ENCODE measurements at places on chromosomes 6 and 20. TPM values are rescaled to one million over a fixed set of nuclear protein-coding genes. Genes with fewer than 3 reads are reported as not detected.

GRCh38 chr6:31158863-31159855 is 770 bp downstream of the TCF19 start:
- DNase-seq: no peak

DNA sequence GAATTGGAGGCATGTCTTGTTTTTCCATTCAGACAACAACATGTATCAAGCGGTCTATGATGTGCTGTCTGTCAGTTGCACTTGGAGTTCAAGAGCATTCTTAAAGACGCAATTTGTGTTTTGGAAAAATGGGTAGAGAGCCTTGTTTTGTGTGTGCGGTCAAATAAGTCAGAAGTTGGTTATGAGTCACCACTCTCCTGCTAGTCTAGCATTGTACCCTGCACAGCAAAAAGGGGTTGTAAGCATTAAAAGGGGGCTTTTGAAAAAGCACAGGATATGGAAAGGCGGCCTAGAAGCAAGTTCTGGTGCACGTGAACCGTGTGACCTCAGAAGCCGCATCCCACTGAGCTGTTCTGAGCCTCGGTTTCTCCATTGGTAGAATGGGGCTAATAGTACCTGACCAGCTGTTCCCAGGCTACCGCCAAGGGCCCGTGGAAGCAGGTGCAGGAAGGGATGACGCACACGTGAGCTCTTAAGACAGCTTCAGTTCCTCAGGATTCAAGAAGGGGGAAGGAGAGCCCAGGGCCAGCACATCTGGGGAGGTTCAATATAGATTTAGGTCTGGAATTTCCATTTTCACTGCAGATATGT is 61.6 kb upstream of the SNX9 start:
- no peak for DNase-seq

GRCh38 chr6:143270026-143270425 is 180.5 kb downstream of the ADAT2 start:
- DNase-seq: no peak

- no peak for DNase-seq
Measured at GRCh38 chr20:53926428-53927028, 143.9 kb downstream of the BCAS1 start.

WFDC6 gene
- not detected for polyA plus RNA-seq

DNA sequence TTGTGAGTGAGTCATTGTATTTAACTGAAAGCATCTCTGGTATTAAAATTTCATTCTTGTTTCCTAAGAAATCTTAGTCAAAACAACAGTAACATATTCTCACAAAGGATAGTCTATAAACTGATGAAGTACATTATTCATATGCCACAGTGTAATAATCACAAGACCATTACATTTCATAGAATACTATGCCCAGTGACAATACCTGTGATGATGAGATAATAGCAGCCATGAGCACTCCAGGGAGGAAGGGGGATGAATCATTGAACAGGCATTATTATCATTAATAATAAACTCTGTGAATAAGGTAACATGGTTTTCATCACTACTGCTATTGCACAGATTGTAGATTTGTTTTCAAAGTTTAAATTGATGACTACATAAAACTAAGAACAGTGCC is 667.9 kb downstream of the EPM2A start:
- no peak for DNase-seq

DNA sequence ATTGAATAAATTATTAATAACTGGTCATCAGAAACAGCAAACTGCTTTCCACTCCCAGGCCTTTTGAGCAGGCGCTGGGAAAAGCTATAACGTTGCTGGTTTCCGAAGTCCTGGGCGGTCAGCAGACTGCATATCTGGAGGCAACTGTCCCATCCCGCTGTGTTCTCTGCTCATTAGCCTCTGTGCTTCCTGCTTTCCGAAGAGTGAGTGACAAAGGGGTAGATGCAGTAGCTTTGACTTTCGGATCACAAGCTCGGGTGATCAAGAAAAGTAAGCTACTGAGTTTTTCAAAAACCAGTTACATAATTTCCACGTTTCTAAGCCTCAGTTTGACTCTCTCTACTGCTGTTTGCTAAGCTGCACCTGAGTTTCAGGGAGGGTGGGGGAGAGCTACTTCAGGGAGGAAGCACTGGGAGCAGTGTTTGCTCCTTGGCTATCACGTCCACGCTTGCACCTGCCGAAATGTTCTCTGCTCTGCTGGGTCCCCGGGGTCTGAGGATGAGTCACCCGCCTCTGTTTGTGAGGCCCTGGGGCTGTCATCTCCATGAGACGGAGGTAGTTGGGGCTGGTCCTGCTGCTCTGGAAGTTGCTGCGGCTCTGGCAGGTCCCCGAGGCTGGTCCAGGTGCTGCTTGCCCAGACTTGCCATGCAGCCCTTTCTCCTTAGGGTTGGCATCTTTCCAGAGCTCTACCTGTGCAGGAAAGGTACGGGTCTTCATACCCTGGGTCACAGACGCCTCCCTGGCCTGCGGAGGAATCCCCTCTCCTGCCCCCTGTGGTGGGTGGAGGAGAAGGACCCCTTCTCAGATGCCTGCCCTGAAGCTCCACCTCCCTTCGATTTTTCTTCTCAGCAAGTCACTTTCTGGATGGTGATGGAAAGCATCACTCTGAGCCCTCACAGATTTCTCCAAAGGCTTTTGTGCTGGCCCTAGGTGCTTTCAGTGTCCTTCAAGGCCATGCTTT is 220.0 kb downstream of the QKI start:
- no peak for DNase-seq

GRCh38 chr6:87670707-87671106 is 31.3 kb downstream of the AKIRIN2 start:
- DNase-seq: no peak

GRCh38 chr6:44548319-44548718 is 160.8 kb downstream of the CDC5L start:
- DNase-seq: no peak

GRCh38 chr6:35495258-35496035 is 1.4 kb downstream of the TEAD3 start:
- no peak for DNase-seq

GRCh38 chr6:44696099-44696498 is 308.6 kb downstream of the CDC5L start:
- no peak for DNase-seq

TRIM15 gene
- not detected for polyA plus RNA-seq

DNA sequence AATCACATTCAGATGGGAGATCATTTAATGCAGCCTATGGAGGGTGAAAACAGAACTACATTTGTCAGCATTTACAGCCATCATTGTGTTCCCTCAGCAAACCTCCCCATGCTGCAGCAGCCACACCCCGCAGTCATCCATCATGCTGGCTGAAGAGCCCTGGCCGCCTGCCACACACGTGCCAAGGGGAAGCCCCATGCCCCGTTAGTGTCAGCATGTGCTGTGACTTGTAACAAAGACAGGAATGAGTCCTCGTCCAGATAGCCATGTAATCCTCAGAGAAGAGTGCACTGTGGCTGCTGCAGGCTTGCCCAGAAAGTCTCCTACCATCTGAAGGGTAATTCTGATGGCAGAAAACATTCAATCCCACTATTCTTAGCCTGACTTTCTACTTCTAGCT is 1097.8 kb downstream of the KIF16B start:
- DNase-seq: no peak

DNA sequence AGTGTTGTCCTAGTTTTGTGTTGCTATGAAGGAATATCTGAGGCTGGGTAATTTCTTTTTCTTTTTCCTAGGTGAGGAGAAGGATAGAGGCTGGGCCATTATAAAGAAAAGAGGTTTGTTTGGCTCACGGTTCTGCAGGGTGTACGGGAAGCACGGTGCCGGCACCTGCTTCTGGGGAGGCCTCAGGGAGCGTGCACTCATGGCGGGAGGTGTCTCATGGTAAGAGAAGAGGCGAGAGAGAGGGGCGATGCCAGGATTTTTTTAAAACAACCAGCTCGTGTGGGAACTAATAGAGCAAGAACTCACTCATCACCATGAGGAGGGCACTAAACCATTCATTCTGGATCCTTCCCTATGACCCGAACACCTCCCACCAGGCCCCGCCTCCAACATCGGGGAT is 14.2 kb upstream of the NPBWR2 start:
- no peak for DNase-seq

DNA sequence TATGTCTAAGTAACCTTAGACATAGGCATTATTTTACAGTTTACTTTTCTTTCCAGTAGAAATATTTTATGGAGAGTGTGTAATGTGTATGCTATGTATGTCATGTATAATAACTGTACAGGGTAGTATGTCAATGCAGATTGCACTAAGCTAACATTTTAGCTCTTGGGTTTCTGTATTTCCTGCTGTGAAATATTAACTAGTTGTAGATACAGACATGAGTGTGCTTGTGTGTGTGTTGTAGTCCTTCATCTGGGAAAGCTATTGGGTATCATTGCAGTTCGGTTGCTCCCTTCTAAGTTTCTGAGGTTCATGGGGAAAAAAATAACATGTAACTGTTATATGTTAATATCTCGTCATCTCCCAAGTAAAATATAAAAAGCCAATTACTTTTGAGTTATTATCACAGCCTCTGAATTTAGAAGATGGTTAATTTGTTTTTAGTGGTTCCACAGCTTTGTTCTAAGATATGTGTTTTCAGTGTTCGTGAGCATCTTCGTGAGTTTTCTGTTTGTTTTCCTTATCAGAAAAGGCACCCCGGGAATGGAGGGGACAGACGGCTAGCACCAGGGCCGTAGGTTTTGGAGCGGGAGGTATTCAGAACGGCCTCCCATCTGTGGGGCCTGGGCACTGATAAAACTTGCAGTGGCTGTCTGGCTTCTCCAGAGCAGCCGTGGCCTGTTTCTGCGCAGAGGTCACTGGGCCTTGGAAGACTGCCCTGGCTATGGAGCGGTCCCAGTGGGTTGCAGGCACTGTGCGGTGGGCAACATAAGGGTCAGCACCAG is 215.0 kb downstream of the ARID1B start:
- DNase-seq: no peak

- no peak for DNase-seq
Measured at GRCh38 chr20:17661121-17661744, 20.8 kb downstream of the RRBP1 start.

DNA sequence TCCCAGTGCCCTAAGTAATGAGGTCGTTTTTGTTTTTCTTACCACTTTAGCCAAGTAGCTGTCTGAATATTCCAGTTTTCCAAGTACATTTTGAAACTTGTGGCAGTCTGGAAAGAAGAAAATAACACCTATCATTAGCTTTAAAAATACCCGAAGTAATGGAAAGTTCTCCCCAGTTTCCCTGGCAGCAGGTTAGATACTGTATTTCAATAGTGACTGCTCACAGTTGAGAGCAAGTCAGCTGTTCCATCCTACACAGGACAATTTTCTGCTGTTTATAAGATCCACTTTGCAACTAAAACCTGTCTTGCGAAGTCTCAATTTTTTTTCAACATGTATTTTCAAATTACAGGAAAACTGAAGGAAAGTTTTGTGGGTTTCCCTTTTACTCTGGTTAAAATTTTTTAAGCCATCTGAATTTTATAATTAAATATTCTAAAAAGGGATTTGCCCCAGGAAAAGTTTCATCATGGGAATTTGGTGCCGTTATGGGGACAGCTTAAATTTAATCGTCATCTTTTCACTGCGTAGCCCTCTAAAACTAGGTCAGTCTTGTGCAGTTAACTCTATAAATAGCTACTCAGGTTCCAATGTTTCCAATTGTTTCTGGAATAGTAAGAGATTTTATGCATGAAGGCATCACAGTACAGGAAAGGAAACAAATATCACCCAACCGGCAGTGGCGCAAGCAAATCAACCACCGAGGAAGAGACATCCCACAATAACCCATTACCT is 96.9 kb downstream of the MBOAT1 start:
- peak; percentile 50 for DNase-seq

DNA sequence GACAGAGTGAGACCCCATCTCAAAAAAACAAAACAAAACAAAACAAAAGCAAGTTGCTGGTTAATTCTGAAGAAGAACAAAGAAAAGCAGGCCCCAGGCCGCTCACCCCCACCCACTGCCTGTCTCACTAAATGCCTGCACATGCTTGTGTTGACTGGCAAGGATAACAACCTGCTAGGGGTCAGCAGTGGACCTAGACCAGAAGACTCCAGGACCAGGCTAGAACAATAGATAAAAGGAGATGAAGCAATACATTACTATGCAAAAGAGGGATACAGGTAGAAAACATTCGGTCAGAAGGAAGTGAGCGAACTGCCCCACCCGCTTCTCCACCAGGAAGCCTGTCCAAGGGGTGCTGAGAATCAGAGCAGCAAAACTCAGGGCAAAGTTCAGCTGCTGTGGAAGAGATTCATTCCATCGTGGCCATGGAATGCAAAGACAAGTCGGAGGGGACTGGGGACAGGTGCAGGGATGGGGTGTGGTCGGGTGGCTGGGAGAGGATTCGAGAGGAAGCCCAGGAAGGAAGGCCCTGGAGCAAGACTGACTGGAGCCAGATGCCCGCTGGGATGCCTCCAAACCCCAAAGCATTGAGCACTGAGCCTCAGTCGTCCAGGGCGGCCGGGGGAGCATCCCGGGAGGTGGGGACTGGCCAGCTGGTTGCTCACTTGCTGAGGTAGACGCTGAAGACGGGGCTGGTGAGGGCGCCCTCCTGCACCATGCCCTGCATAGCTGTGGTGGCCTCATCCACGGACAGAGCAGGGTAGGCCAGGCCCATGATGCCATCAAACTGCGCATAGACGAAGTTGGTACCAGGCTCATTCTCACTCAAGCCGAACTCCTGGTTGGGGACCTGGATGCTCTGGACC is 5.3 kb downstream of the PGC start:
- DNase-seq: no peak

GRCh38 chr6:147503587-147503986 is 4.9 kb upstream of the SAMD5 start:
- no peak for DNase-seq

- no peak for DNase-seq
Measured at GRCh38 chr20:62651285-62652021, 9.2 kb downstream of the SLCO4A1 start.

- no peak for DNase-seq
Measured at GRCh38 chr6:37618916-37619590, 78.6 kb downstream of the MDGA1 start.

- DNase-seq: no peak
Measured at GRCh38 chr6:10398446-10399218, 16.2 kb downstream of the TFAP2A start.

DNA sequence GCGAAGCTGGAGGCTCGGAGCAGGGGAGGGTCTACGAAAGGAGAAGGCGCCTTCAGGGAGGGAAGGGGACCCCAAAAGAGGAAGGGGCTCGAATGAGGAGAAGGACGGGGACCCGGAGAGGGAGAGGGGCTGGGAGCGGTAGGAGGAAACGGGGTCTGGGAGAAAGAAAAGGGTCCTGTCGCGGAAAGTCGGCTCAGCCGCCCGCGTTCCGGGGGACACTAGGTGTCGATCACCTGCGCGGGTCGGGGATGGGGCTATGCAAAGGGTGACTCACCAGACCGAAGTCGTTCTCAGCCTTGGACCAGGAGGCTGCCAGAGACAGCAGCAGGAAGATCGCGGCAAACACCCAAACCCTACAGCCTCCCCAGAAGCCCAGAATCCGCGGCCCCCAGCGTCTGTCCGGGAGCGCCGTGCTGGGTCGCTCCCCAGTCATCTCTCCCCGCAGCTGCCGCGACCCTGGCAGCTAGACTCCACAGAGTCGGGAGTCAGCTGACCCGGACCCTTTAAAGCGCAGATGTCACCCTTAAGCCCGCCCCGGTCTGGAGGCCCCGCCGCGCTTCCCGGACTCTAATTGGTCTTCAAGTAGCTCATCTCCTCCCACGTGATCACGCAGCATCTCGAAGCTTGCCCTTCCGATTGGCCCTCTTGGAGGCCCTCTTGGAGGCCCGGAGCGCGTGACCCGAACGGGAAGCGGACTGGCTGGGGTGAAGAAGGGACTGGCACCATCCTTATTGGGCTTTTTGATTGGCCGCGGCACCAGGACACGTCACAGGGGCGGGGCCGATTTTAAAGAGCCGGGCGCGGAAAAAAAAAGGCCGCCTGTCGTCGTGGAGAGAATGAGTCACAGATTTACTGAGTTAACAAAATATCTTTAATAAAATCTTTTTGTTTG is at the start of gene NEU1:
Gene NEU1, minus strand, starts transcription at position 478 of the 892 bp plus-strand sequence. Its CDS starts 45 bp downstream, at position 433.
- peak; percentile 100 for DNase-seq

NKAIN4 gene
- 53.5 TPM for polyA plus RNA-seq

ZSCAN26 gene
- polyA plus RNA-seq: 16.9 TPM

PERP gene
- 2.3 TPM for polyA plus RNA-seq
